ENCODE measurements at places on chromosomes 6 and 20. TPM values are rescaled to one million over a fixed set of nuclear protein-coding genes. Genes with fewer than 3 reads are reported as not detected.
A peak's percentile ranks its signal among the peaks of the same experiment; 100 is the strongest.

GRCh38 chr20:20095114-20095872 is 43.0 kb downstream of the CFAP61 start:
- H3K4me3 ChIP-seq = no peak overlapping the region
- no peaks in the 10 kb centered on the region for H3K36me3 ChIP-seq
- H3K4me1 ChIP-seq = no peaks in the 10 kb centered on the region
- no peak for DNase-seq
- no peaks in the 10 kb centered on the region for H3K27me3 ChIP-seq
- H3K27ac ChIP-seq = no peak overlapping the region

- peak; percentile 40 for DNase-seq
- peaks cover 5% of the 10 kb centered on the region for H3K4me1 ChIP-seq
- no peaks in the 10 kb centered on the region for H3K36me3 ChIP-seq
- H3K4me3 ChIP-seq = no peak overlapping the region
- H3K27me3 ChIP-seq = no peaks in the 10 kb centered on the region
These were observed 4.1 kb upstream of the PHACTR2 start for GRCh38 chr6:143673669-143674068.

GRCh38 chr6:77425216-77425615 is 38.1 kb downstream of the HTR1B start:
- H3K4me1 ChIP-seq = no peaks in the 10 kb centered on the region
- H3K4me3 ChIP-seq = no peak overlapping the region
- no peak overlapping the region for H3K27ac ChIP-seq
- DNase-seq = no peak
- no peaks in the 10 kb centered on the region for H3K27me3 ChIP-seq
- H3K36me3 ChIP-seq = no peaks in the 10 kb centered on the region

- DNase-seq = no peak
- H3K4me3 ChIP-seq = no peak overlapping the region
- peaks cover 5% of the 10 kb centered on the region for H3K4me1 ChIP-seq
- H3K36me3 ChIP-seq = no peaks in the 10 kb centered on the region
- H3K27ac ChIP-seq = peak overlapping the region; percentile 32
These were observed 81.7 kb downstream of the FAM217A start for GRCh38 chr6:3997177-3997770.

DNA sequence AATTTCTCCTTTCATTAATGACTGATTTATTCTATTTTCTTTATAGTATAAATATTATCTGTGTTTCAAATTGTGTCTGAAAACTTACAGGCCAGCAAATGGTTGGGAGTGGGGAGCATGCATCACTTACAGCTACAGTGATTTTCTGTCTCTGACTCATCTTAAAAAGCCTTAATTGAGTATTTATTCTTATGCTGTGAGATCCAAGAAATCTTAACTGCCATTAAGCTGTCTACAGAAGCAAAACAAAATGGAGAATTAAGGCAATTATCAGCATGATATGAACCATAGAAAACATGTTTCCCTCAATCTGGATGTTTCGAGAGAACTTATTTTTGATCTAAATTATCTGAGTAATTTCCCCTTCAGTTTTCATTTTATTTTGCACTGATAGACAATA is 831.2 kb downstream of the KIF16B start:
- no peak overlapping the region for H3K27ac ChIP-seq
- H3K4me3 ChIP-seq = no peak overlapping the region
- no peak for DNase-seq
- no peaks in the 10 kb centered on the region for H3K36me3 ChIP-seq
- no peaks in the 10 kb centered on the region for H3K4me1 ChIP-seq

DNA sequence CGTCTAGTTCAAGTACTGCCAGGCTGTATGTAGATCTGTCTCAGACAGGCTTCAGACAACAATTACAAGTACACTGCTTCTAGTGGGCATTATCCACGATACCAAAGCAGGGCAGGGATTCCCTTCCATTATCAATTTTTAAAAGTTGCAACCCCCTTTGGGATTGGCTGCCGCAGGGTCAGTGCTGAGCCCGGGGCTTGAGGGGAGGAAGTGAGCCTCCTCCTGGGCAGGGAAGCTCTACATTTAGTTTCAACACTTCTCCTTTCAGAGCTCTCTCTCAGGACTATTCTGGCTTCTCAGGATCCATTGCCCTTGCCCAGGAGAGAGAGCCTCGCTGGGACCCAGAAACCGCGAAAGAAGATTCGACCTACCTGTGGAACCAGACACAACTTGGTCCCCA is 1.5 kb downstream of the HTR1B start:
- no peaks in the 10 kb centered on the region for H3K36me3 ChIP-seq
- H3K4me3 ChIP-seq = no peak overlapping the region
- H3K4me1 ChIP-seq = no peaks in the 10 kb centered on the region
- no peak overlapping the region for H3K27ac ChIP-seq
- peaks cover 5% of the 10 kb centered on the region for H3K27me3 ChIP-seq

DNA sequence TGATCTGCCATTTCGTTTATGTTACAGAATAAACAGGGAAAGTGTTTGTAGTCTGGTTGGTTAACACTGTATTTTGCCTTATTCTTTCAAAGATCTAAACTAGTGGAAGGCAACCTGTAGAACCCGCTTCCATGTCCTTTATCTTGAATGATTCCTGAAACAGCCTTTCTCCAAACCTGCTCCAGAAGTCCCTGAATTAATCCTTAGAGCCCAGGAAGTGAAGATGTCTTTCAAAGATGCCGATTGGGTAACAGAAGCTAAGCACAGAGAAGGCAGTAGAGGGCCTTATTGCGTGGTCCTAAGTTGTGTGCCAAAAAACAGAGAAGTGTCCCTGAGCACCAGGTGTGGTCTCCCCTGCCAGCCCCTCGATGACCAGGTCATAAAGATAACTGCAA is 19.2 kb upstream of the ZSCAN16 start:
- no peak for DNase-seq
- H3K36me3 ChIP-seq = no peaks in the 10 kb centered on the region
- H3K4me1 ChIP-seq = no peaks in the 10 kb centered on the region
- peak overlapping the region; percentile 84 for H3K27ac ChIP-seq

DNA sequence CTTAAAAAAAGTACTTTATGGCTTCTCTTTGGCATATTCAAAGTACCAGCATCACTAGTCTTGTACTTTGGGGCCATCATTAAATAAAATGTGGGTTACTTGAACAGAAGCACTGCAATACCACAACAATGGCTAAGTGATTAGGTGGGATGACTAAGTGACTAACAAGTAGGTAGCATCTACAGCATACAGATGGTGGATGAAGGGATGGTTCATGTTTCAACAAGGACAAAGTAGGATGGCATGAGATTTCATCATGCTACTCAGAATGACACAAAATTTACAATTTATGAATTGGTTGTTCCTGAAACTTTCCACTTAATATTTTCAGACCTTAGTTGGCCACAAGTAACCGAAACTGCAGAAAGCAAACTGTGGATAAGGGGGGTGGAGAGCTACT is 7.7 kb downstream of the MPC1 start:
- H3K27me3 ChIP-seq = no peaks in the 10 kb centered on the region
- no peak for DNase-seq
- H3K4me3 ChIP-seq = no peak overlapping the region
- no peak overlapping the region for H3K27ac ChIP-seq
- H3K4me1 ChIP-seq = no peaks in the 10 kb centered on the region

DNA sequence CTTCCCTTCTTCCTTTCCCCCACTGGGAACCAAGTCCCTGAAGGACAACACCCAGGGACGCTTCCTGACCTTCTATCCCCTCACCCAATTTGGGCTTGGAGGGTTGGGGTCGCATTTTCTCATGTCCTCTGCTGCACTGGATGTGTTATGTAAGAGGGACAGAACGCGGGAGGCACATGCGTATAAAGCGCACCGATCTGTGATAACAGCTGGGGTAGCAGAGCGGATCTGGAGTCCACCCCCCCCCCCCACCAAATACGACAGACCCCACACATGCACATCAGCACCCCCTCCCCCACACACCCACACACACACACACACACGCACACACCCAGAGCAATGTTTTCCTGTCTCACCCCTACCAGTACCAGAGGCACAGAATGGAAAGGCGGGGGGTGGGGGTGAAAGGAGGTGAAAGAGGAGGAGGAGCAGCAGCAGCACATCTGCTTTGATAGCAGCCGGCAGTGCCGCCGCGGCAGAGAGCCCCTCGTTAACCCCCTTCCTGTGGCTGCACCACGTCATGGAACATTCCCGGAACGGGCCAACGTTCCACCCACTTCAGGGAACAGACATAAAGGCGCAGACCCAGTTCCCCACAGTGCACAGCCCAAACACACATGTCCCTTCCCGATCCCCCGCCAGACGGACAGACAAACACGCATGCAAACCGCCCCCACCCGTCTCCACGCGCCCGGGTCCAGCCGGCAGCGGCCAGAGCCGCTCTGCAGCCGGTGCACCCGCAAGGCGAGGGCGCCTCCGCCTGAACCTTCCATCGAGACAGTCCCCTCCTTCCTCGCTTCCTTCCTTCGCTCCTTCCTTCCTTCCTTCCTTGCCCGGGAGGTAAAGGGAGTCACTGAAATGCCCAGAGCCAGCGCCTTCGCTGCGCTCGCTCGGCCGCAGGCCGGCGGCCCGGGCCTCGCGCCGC is 590 bp downstream of the HIVEP2 start:
- H3K4me3 ChIP-seq = peak overlapping the region; percentile 98
- no peaks in the 10 kb centered on the region for H3K4me1 ChIP-seq
- H3K27me3 ChIP-seq = no peaks in the 10 kb centered on the region
- DNase-seq = peak; percentile 92

MLN gene
- not detected for total RNA-seq

FRK gene
- 1.8 TPM for total RNA-seq

PPP1R14C gene
- not detected for total RNA-seq

ANGPT4 gene
- 0.55 TPM for total RNA-seq

CDSN gene
- not detected for total RNA-seq

MAS1 gene
- total RNA-seq = under 0.01 TPM

PTCHD4 gene
- total RNA-seq = 3.3 TPM

CLPSL2 gene
- not detected for total RNA-seq

ADGRB3 gene
- total RNA-seq = 15.6 TPM

TRDN gene
- 5.6 TPM for total RNA-seq

RAET1L gene
- not detected for total RNA-seq

Data from uterus (tissue), 4 donors.